Astrocyte (in vitro differentiated cells and primary cell): ENCODE measurements at places on chromosomes 2 and 18. TPM values are rescaled to one million over a fixed set of nuclear protein-coding genes. Genes with fewer than 3 reads are reported as not detected.

GRCh38 chr18:8792688-8793316, 87.4 kb downstream of the MTCL1 start:
- no peak overlapping the region for H3K4me3 ChIP-seq
- no peak overlapping the region for H3K27ac ChIP-seq
- H3K36me3 ChIP-seq: peaks cover 7% of the 10 kb centered on the region
- peaks cover 42% of the 10 kb centered on the region for H3K4me1 ChIP-seq
- H3K27me3 ChIP-seq: no peaks in the 10 kb centered on the region

- peaks cover 26% of the 10 kb centered on the region for H3K4me1 ChIP-seq
- peak overlapping the region; percentile 79 for H3K27ac ChIP-seq
- peaks cover 2% of the 10 kb centered on the region for H3K36me3 ChIP-seq
These were observed 629 bp downstream of the PRELID3A start for GRCh38 chr18:12408247-12408869.

The CHRND gene
- not detected in 2 replicates for total RNA-seq

GRCh38 chr18:837922-838321, 25.9 kb upstream of the YES1 start:
- no peaks in the 10 kb centered on the region for H3K4me1 ChIP-seq
- no peak overlapping the region for H3K27ac ChIP-seq
- no peaks in the 10 kb centered on the region for H3K27me3 ChIP-seq
- no peaks in the 10 kb centered on the region for H3K36me3 ChIP-seq

The CD8B2 gene
- total RNA-seq: not detected in 2 replicates
